ENCODE measurements at places on chromosomes 16 and 17.
A peak's percentile ranks its signal among the peaks of the same experiment; 100 is the strongest.

GRCh38 chr16:3030222-3031212 lies 6.2 kb downstream of the BICDL2 start:
- DNase-seq = no peak

DNA sequence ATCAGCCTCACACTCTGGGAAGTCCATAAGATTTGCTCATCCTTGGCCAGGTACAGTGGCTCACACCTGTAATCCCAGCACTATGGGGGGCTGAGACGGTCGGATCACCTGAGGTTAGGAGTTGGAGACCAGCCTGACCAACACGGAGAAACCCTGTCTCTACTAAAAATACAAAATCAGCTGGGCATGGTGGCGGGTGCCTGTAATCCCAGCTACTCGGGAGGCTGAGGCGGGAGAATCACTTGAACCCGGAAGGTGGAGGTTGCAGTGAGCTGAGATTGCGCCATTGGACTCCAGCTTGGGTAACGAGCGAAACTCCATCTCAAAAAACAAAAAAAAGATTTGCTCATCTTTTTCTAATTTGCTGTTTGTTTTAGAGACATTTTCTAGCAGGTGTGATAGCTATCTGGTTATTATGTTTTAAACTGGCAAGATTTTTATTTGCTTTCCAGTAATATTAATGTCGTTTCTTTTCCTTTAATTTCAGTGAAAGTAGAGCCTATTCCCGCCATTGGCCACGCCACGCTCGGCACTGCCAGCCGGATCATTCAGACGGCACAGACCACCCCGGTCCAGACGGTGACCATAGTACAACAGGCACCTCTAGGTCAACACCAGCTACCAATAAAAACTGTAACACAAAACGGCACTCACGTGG lies 61.5 kb downstream of the WDR45B start:
- no peak for DNase-seq

- no peak for DNase-seq
Observed at GRCh38 chr17:75850928-75851692, 4.0 kb downstream of the WBP2 start.

DNA sequence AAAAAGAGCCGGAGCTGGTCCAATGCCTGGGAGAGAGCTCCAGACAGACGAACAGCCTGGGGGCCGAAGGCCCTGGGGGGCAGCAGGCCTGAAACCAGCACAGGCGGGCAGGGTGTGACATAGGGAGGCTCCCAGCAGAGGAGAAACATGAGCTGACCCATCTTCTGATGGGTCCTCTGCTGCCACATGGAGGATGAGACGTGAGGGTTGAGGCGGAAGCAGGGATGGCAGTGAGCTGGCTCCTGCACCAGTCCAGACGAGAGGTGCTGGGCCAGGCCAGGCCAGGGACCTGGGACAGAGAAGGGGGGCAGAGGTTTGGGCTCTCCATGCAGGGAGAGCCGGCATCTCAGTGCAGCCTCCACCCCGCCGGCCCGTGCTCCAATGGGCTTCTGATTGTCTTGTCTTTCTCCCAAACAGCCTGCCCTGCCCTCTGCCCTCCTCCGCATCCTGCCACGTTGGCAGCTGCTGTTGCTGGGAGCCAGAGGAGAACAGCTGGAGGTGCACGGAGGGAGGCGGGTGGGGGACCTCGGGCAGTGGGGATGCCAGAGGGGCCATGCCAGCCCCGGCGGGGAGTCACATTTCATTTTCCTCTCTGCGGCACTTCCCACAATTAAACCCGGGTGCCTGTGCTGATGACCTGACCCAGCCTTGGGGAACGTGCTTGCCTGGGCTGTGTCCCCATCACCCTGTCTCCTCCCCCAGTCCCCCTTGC lies 139.1 kb upstream of the GSE1 start:
- no peak for DNase-seq

- peak; percentile 81 for DNase-seq
Observed at GRCh38 chr17:42116705-42117396, 4.3 kb downstream of the KAT2A start.

- no peak for DNase-seq
Observed at GRCh38 chr17:35342276-35342675, 31.1 kb downstream of the SLFN11 start.

DNA sequence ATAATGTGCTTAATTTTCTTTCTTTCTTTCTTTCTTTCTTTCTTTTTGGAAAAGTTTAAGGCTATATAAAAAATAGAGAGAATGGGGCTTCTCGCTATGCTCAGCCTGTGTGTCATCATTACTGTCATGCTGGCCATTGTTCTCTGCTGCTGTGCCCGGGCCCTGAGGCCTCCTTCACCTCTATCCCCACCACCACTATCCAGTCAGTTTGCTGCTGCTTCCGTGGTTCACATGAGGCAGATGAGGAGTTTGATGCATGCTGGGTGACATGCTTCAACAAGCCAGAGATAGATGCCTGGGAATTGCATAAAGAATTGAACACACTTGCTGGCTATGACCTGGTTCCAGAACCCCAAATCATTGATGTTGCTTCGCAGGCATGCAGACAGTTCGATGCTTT lies 36.3 kb downstream of the PITPNC1 start:
- DNase-seq = no peak

DNA sequence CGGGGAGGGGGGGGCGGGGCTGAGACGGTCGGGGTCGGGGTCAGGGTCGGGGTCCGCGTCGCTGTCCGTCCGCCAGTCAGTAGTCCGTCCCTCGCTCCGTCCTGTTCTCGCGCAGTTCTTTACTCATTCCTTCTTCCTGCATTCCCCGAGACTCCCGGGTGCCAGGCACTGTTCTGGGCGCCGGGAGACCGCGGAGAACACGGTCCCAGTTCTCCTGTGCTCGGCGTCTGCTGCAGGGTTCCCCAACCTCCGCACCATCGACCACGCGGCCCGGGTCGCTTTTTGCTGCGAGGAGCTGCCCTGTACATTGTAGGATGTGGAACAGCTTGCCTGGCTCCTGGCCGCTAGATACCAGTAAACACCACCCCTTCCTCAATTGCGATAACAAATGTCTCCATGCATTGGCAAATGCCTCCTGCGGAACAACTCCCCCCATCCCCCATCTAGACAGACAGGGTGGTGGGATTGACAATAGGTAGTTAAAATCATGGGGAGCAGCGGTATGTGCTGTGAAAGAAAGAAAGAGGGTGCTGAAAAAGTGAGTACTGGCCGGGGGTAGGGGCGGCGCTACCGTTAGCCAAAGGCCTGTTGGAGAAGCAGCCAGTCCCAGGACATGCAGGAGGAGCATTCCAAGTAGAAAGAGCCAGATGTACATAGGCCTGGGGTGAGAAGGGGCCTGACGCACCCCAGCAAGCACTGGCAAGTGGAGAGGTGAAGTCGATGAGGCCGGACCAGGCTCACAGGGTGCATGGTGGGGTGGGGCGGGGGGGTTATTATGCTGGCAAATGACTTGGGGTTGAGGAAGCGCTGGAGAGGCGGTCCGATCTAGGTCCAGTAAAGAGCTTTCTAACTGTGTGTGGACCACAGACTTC lies 631 bp downstream of the TRAF7 start:
- no peak for DNase-seq

- DNase-seq = no peak
Observed at GRCh38 chr17:2120586-2121335, 65.9 kb downstream of the HIC1 start.

- DNase-seq = no peak
Observed at GRCh38 chr16:64109241-64109640, 1012.6 kb downstream of the CDH11 start.

- DNase-seq = no peak
Observed at GRCh38 chr17:74330446-74330845, 4.4 kb downstream of the KIF19 start.

DNA sequence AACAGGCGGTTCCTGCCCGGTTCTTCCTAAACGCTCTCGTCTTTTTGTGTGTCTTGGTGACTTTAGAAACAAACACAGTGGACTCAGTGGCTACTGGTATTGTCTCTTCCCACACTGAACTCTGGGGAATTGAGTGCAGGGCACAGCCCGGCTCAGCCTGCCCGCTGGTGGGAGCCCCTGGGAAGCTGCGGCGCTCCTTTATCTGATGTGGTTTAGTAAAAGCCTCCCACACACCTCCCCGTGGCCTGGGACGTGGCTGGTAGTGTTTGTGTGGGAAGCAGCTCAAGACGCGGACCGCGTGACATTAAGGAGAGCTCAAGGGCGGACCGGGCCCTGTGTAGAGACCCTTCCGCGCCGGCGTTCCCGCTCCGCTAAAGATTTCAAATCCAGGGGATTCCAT lies 55.4 kb upstream of the PVALEF start:
- DNase-seq = no peak

- no peak for DNase-seq
Observed at GRCh38 chr17:16814439-16814838, 124.4 kb downstream of the CCDC144A start.

- DNase-seq = no peak
Observed at GRCh38 chr16:78490847-78491246, 391.4 kb downstream of the WWOX start.

DNA sequence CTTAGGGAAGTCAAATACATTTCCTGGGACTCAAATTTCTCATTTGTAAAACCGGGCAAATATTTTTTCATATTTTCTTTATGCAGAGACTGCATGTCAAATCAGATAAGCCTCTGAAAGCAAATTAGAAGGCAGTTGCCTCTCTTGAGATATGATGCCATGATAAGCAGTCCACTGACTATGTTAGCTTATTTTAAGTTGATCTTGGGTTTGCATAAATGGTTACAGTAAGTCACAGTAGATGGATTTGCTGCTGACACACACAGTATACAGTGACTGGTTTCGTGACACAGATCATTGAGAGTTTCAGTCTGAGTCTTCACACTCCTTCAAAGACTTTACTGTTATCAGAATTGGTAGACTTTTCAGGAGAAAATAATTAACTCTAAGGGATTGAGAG lies 927.6 kb upstream of the CDH8 start:
- no peak for DNase-seq

DNA sequence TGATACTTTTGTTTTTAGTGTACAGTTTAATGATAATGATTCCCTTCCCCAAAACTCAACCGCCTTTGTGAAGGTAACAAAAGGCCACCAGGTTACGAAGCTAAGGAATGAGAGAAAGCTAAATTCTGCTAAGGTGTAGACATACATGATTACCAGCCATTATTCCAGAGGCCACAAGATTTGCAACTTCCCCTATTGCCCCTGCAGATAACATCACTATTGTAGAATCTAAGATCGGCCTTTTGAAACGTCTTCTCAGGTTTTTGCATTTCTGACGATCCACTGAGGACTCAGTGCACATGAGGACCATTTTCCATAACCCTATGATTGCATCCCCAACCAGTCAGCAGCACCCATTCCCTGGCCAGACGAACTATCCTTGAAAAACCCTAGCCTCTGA lies 33.9 kb upstream of the SNN start:
- DNase-seq = no peak

GRCh38 chr16:54063279-54063773 lies 223.3 kb downstream of the IRX3 start:
- no peak for DNase-seq

DNA sequence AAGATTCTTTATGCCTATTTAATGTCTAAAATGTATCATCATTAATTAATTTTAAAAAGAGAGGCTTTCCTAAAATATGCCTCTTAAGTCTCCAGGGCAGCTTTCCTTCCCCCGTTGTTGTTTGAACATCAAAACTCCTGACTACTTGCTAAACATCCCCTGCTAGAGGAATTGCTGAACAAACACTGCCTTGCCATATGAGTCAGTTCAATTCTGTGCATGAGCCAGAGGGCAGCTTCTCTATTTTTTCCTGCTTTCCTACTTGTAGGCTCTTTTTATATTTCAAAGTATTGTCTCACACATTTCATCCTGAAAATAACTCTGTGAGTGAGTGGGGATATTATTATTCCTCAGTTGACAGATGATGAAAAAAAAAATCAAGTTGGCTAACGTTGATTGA lies 143.4 kb downstream of the HS3ST4 start:
- DNase-seq = no peak

DNA sequence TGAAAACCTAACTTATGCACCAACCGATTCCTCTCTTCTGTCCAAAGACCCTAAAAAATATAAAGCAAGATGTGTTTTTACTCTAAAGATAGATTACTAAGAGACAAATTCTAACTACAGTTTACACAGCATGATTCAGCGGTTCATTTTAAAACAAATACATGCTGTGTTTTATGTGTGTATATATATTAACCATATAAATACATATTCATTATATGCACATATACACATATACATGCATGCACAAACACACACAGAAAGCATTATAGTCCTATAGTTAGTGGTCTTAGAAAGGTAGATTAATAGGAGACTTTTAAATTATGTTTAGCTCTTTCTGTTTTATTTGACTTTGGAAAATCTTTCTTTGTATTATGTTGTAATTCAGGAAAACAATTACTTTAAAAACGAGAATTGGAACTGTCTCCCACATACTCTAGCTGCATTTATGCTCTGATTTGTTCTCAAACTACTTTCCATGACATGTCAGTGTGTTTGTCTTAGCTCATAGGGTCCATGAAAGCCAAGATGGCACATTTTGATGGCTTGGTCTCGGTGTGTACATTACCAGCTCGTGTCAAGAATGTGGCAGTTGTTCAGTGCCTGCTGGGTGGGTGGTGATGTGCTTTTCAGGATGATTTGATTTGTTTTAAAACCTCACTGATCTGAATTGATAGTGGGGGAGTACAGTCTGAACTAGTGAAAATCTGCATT lies 548.8 kb upstream of the SALL1 start:
- DNase-seq = no peak

- DNase-seq = peak; percentile 65
Observed at GRCh38 chr16:81623365-81624102, 155.6 kb upstream of the PLCG2 start.

- DNase-seq = peak; percentile 18
Observed at GRCh38 chr17:27239046-27239445, 54.9 kb upstream of the WSB1 start.

- DNase-seq = no peak
Observed at GRCh38 chr16:29961127-29961478, 776 bp upstream of the TMEM219 start.

Measured in stimulated activated CD4-positive, alpha-beta T cell treated with anti-CD3 and anti-CD28 coated beads, Interleukin-2, amount 100 ng/mL, for 24 hours (primary cell).